DMS79 treated with DMSO at 0.1 percent for 48 hours (cell line): ENCODE measurements at places on chromosomes 7 and 10.
A peak's percentile ranks its signal among the peaks of the same experiment; 100 is the strongest.

DNA sequence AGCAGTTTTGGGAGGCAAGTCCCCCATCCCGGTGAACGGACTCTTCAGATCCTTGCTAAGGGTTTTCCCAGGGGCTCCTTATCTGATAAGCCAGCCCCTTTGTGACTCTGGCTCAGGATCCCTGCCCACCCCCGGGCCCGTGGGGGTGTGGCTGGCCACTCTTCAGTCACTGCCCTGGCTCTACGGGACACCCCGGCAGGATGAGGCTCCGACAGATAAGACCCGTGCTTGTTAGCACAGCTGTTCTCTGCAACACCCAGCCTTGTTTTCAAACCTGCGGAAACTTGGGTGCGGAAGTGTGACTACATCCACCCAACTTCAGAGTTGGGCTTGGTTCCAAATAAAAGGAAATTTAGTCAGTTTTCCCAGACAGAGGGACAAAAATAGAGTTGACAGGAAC is 66.7 kb upstream of the PODXL start:
- no peak for DNase-seq

DNA sequence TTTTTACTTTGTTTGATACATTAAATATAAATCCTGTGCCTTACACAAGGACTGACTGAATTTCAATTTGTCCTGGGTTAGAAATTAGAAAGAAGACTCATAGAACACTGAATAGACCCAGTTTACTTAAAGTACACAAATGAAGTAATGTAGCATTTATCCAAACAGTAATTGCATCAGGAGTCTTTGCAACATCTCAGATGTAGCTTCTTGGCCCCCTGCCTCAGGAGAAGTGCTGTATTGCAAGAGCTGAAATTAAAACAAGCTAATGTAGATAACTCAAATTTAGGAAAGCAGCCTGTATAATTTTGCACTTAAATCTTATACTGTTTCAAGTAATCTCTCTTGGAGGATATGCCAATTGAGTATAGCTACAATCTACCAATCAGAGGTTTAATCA is 54.3 kb upstream of the KCND2 start:
- DNase-seq, result no peak

DNA sequence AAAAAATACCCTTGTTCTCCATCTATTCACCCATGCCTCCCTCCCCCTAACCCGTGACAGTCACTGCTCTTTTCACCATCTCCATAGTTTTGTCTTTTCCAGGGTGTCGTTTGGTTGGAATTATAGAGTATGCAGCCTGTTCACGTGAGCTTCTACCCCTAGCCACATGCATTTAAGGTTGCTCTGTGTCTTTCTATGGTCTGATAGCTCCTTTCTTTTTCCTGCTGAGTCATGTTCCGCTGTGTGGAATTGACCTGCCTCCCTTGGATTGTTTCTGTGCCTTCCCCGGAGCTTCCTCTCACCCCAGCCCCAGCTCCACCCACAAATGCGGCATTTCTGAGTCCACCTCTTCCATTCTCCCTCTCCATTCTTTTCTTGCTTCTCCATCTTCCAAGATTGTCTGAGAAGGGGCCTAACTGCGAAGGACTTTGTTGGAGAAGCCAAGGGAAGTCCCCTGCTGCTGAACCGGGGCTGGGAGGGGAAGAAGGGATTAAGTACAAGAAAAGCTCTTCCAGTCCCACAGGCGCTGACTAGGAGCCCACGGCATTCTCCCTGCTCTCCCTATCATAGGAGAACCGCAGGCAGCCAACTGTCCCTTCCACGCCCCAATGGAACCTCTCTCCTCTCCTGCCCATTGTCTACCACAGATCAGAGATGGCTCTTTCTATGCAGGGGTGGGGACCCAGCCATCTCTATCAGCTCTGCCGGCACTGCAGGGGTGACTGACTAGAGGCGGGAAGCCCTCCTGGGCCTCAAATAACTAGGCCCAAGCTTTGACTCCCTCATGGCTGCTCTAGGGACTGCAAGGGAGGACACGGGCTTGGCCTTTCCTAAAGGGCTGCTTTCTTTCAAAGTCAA is 87.5 kb upstream of the ANLN start:
- DNase-seq, result no peak

- no peak for DNase-seq
Observed at GRCh38 chr7:116429986-116430619, 69.4 kb upstream of the CAV2 start.

- no peak for DNase-seq
Observed at GRCh38 chr7:26153823-26154783, 2.1 kb downstream of the NFE2L3 start.

GRCh38 chr10:17418249-17418648 is 36.1 kb downstream of the ST8SIA6 start:
- no peak for DNase-seq

- no peak for DNase-seq
Observed at GRCh38 chr10:6144406-6145165, 55.8 kb downstream of the RBM17 start.

- DNase-seq, result no peak
Observed at GRCh38 chr7:74665296-74665938, 7.9 kb downstream of the GTF2I start.

- no peak for DNase-seq
Observed at GRCh38 chr10:127824826-127825225, 67.9 kb downstream of the CLRN3 start.

- DNase-seq, result no peak
Observed at GRCh38 chr7:6139189-6139996, 108.2 kb downstream of the ANKRD61 start.

DNA sequence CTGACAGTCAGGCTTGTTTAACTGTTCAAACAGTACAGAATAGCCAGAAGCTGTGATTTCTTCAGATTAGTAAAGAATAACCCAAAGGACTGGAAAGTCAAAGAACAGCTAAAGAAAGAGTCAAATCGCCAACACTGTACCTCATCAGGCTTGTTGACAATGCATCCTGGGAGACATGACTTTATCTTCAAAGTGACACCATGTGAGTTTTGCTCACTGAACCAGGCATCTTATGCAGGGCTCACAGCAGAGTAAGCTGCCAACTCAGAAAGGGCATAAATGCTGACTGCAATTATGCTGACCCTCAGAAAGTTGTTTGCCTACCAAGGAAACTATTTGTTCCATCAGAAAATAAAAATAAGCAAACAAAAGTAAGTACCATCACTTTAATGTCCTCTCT is 96.4 kb downstream of the MAGI2 start:
- DNase-seq, result no peak

- no peak for DNase-seq
Observed at GRCh38 chr10:89644691-89644966, 413 bp downstream of the PANK1 start.

GRCh38 chr10:52387744-52388143 is 73.7 kb downstream of the DKK1 start:
- DNase-seq, result no peak

DNA sequence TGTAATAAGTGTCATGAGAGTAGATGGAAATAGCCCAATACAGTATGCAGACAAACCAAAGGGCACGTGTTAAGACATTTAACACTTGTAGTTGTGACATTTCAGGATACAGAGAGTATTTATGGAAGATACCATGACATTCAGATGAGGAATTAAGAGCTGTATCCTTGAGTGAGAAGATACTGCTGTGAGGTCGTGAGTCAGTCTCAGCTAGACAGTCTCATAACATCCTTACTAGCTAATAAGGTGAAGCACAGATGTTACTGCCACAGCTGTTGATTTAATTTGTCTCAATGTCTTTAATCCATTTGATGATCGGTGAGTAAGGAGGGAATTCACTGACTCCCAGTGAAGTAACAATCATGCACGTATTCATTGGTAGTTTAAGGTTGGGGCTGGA is 288.0 kb upstream of the AKR1E2 start:
- DNase-seq, result no peak

GRCh38 chr10:19979628-19980027 is 163.4 kb downstream of the PLXDC2 start:
- DNase-seq, result no peak

DNA sequence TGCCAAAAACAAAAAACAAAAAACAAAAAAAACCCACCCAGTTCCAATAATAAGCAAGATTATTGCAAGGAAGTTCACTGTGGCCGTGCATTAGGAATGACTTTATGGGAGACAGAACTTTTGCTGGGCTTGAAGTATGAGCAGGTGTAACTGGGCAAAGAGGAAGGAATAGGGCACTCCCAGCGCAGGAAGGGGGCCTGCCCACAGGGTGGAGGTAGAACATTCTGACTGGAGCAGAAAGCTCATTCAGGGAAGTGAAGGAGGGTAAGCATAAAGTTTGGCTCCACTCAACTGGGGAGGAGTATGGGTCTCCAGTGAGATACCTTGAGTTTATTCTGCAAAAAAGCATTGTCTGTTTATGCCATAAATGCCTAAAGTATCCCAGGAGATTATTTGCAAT is 42.1 kb upstream of the WIPF3 start:
- DNase-seq, result no peak

- DNase-seq, result peak; percentile 19
Observed at GRCh38 chr10:100482181-100482833, 19.5 kb downstream of the WNT8B start.

GRCh38 chr10:125201791-125202622 is 41.6 kb upstream of the CTBP2 start:
- DNase-seq, result no peak

- no peak for DNase-seq
Observed at GRCh38 chr7:43199371-43200160, 87.1 kb downstream of the HECW1 start.

- DNase-seq, result no peak
Observed at GRCh38 chr10:55374917-55375316, 573.9 kb upstream of the PCDH15 start.

- no peak for DNase-seq
Observed at GRCh38 chr10:79150444-79150754, 81.6 kb downstream of the ZMIZ1 start.

- DNase-seq, result no peak
Observed at GRCh38 chr7:17678896-17679295, 261.4 kb downstream of the SNX13 start.

DNA sequence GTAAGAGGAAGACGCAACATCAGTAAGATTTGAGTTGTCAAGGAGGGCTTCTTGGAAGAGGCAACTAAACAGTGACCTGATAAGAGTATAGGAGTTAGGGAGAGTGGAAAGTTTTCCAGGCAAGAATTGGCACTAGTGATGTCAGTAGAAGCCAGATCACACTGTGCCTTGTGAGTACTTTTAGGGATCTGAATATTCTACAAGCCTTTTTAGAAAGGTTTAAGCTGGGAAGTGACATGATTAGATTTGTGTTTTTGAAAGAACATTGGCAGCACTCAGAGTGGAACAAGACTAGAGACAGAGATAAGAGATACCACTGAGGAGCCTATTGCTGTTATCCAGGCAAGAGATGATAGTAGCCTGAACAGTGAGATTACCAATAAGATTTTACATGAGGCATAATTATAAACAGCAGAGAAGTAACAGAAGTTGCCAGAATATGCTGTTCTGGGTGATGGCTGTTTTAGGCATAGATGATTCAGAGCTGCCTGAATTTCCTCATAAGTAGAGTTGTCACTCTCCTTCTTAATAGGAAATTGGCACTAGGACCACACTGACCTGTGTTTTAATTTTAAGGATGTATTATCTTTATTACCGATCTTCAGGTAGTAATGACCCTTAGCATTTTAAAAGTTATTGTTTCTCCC is 45.6 kb downstream of the NHLRC2 start:
- no peak for DNase-seq

- peak; percentile 28 for DNase-seq
Observed at GRCh38 chr7:137878333-137878961, 31.7 kb upstream of the DGKI start.

DNA sequence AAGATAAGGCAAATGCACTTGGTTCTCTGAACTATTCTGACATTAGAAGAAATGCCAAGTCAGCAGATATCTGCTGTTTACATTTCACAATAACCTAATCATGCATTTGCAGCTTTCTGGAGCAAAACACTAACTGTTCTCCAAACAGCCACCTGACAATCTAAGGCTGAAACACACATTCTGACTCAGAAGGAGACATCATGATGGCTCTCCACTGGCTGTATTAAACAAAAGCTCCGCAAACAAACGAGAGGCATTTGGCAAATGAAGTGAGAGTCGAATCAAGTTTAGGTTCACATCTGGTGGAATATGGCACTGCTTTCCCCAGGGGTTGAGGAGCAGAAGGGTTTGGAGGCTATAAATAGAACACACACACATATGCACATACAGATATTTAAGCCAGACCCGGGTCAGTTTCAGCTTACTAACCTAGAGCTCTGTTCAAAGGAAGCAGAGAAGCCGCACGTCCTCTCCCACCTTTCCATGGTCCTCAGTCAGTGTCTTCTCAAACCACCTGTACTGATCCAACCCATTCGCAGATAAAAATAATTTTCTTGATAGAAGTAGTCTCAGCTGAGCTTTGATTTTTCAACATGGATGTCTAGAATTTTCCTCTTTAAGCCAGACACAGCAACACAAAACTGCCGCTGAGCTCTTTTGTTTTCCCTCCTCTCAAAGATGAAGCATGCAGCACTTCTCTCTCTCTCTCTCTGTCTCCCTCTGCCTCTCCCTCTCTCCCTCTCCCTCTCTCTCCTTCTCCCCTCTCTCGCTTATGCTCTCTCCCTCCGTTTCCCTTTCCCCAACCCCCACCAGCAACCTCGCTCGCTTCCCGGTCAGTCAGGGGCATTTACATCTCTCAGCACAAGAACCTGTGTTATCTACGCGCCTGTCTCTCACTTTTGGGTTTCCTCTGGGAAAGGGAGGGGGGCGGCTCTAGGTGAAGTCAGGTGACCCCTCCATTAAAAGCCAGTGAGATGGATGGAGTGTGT is 682.8 kb downstream of the MAGI2 start:
- DNase-seq, result peak; percentile 21

DNA sequence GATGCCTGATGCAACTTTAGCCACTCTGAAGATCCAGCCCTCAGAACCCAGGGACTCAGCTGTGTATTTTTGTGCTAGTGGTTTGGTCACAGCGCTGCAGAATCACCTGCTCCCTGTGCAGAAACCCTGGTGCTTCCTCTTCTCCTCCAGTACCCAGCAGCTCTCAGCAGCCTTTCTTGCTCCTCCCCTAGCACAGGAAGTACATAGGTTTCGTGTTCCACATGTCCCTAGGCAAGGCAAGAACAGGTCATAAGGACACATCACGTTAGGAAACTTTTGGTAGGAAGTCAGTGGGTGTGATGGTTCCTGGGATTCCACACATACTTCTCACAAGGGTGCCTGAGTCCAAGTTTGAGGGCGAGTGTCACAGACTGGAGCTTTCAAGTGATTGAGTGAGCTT is 167.9 kb upstream of the PRSS1 start:
- DNase-seq, result no peak

DNA sequence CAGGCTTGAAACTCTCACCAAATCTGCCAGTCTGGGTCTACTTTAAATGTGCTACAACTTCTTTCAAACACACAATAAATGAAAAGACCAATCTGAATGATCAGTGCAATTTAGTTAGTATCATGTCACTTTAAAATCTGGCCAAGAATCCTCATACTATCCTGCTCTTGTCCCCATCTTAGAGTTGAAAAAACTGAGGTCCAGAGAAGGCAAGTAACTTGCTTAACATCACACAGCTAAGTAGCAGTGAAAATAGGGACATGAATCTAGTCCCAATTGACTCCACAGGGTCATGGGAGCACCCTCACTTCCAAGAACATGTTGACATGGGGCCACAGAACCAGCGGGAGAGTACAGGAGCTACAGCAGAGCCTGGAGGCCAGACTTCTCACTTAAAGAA is 3.1 kb upstream of the GDF10 start:
- no peak for DNase-seq

- DNase-seq, result no peak
Observed at GRCh38 chr10:112756235-112756527, 193.9 kb upstream of the TCF7L2 start.

- DNase-seq, result no peak
Observed at GRCh38 chr7:133957845-133958244, 169.3 kb upstream of the LRGUK start.

- DNase-seq, result no peak
Observed at GRCh38 chr7:99365318-99366141, 9.0 kb upstream of the ARPC1B start.
